ENCODE measurements at places on chromosomes 6 and 20. TPM values are rescaled to one million over a fixed set of nuclear protein-coding genes. Genes with fewer than 3 reads are reported as not detected.

- DNase-seq: no peak
Measured at GRCh38 chr6:119453242-119454200, 104.0 kb upstream of the MAN1A1 start.

Gene SMIM13
- 12.1 TPM for total RNA-seq

DNA sequence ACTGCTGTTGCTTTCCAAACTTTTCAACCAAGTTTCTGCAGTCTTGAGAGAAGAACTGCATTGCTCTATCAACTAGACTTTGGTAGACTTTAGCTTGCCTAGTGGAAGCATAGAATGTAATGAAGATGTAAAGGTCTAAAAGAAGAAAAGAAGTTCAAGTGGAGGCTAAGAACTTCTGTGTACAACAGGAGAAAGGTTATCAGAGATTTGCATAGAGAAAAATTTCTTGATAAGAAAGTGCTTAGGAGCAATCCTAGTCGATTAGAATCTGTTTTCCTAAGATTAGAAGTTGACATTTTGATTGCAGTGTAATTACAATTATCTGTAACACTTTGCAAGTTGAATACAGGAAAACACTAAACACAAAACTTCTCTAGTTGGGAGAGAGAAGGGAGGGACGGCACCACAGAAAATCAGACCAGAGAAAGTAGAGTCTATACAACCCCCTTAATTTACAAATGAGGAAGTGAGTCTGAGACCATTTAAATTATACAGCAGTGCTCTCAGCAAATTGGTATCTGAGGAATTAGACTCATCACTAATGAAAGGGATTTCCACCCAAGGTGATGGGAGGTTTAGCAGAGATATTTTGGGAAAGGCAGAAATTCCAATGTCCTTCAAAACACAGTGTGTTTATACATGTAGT, 194.3 kb upstream of the MARCKS start:
- DNase-seq: no peak

DNA sequence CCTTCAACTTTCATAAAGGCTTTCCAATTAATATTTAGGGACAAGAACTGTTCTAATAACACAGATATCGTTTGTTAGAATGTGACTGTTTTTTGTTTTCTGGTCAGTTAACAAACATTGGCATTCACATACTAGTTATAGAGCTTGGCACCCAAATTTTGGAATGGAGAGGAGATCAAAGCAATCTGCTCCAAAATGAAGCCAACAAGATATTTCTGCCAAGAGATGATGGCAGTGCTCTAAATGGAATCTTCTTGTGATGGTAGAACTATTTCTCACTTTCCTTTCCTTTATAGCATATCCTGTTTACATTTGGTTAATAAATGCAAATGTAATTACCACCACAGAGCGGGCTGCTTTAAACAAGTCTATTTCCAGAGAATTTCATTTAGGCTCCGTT, 208.3 kb upstream of the RIMS1 start:
- DNase-seq: no peak
